Inflammatory macrophage (primary cell): ENCODE measurements at places on chromosomes 7 and 10.
A peak's percentile ranks its signal among the peaks of the same experiment; 100 is the strongest.

GRCh38 chr10:108422286-108422685 lies 1257.8 kb upstream of the SORCS1 start:
- peak; percentile 14 for DNase-seq

DNA sequence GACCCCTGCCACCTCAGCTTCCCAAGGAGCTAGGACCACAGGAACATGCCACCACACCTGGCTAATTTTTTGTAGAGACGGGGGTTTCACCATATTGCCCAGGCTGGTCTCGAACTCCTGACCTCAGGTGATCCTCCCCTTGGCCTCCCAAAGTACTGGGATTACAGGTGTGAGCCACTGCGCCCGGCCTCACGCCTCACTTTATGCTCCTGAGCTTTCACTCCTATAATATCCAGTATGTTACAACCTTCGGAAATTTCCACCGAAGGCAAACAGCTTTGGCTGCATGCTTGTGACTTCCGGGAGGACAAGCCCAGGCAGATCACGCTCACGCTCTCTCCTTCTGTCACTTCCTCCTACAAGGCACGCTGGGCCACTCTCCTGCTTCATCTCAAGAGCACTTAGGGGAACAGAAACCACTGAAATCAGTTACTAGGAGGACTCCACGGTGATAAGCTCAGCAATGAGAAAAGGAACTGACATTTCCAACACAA lies 4.4 kb upstream of the MAD1L1 start:
- DNase-seq: peak; percentile 92

DNA sequence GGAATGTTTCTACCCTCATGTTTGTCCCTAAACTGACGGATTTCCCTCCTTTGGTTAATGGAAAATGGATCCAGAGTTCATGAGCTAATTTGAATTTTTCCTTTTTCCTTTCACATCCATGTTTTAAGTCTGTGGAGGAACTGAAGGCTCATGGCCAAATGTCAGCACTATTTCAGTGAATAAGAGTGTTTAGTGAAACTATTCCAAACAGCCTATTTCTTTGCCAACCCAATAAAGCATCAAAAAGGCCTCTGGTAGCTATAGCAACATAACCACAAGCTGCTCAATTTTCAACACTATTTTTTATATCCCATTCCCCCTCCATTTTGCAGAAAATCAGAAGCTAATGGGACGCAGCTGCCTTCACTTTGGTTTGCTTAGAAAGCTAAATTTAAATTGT lies 1454.1 kb downstream of the GATA3 start:
- DNase-seq: no peak

DNA sequence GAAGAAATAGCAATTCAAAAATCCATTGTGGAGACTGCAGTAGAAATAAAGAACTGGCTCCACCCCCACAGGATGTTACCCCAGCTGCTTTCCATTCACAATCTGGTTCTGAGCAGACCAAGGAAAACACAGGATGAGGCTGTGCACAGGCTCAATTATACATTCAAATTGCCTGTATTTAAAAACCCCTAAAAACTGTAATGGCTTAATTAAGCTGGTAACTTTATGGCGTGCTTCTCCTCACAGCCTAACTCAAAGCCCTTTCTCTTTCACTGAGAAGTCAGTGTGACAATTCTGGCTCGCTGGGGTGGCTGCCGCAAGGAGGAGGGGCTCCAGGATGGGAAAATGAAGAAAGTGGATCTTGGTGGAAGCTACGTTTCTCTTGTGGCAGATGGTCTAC lies 1191.1 kb downstream of the SORCS1 start:
- no peak for DNase-seq

- DNase-seq: no peak
Observed at GRCh38 chr10:10208196-10208595, 809.5 kb upstream of the CELF2 start.

DNA sequence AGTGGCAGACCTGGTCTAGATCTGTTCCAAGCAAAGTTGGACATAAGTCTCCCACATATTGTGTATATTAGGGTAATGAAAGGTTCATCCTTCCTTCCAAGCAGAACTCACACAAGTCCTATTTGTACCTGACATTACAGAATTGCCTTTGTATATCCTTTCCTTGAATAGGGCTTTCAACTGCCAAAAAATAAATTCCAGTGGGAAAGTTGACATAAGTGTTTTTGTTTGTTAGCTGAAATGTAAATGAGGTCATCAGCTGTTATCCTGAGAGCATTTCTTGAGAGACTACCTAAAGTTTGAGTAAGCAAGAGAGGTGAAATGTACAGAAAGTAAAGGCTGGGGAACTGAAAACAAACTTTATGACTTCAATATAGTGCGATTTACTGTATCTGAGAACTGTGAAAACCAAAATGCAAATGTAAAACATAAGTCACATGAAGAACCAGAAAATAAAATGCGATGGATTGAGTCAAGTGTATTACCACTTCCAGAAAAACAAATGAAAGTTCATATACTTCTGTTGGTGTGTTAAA lies 527.3 kb upstream of the SEMA3D start:
- DNase-seq: no peak

GRCh38 chr10:53358536-53358935 lies 586.0 kb upstream of the MBL2 start:
- DNase-seq: no peak

- no peak for DNase-seq
Observed at GRCh38 chr10:103819493-103819892, 35.9 kb downstream of the SH3PXD2A start.

DNA sequence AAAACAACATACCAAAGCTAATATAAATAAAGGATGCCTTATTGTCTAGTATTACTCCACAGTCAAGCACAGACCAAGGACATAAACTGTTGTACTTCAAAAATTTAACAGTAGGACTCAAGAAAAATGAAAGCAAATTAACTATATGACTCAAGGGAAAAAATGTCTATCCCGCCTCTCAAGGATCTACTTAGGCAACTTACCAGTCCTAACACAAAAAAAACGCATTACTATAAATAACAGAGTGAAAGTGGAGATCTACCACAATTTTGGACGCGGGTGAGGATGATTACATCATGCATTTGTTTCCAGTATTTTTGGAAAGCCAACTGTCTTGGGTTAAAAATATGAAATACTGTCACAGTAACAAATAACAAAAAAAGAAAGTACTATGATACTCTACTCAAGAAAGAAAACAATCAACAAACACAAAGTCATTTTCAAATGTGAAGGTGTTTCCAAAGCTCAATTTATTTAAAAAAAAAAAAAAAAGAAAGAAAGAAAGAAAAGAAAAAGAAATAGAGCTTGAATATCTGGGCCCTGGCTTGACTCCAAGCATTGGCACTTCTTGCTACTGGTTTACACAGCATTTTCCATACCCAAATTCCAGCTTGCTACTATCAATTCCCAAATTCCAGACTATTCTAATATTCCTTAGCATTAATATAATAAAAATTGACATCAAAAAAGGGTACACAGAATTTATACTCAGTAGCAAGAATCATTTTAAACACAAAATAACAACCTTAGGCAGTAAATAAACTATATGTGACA lies 99.4 kb downstream of the RSU1 start:
- DNase-seq: no peak

GRCh38 chr10:114704679-114705078 lies 46.6 kb upstream of the ABLIM1 start:
- peak; percentile 7 for DNase-seq

DNA sequence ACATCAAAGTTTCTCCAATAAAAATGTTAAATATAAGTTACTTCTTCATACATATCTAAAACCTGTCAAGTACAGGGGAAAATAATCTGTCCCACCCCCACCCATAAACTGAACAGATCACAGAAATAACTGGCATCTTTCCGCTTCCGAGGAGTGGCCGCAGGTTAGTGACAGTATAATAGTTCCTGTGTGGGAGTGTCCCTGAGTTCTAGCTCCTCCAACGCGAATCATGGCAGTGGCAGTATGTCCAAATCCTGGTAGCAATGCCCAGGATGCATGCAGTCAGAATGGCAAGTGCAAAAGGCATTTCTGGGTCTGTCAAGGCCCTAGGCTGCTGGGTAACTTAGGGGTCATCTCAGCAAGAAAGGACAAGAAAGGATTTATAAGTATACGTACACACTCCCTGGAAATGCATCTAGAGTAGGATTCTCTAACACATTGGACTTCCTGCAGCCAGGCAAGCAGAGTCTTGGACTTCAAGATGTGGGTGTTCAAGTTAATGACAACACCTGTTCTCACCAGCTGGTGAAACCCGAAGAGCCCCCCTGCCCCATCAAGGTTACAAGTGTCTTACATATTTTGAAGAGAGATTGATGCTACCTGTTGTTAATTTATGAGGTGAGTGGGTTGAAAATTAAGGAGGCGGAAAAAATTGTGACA lies 94.4 kb upstream of the COL1A2 start:
- no peak for DNase-seq

DNA sequence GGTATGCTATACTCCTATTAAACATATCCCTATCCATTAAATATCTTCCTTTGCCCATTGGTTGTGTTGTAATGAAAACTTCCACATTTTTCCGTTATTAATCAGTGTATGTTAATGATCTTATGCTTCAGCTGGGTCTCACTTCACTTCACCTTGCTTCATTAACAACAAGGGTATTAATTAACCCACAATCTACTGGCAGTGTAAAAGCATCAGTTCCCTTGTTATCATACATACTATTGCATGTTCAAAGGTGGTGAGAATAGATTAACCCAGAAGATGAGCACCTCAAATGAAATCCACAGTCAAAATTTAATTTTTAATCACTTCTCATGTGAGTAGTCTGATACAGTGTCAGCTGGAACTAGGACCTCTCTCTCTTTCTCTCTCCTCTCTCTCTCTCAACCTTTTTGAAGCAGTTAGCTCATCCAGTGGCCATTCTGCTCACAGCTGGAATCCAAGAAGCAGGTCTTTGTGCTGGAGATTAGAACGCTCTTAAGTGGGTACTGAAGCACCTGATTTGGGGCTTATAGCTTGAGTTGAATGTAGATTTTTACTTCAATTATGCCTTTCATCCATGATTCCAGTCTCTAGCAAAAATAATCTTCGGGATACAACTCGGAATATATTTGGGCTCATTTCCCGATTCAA lies 172.3 kb downstream of the RAPGEF5 start:
- no peak for DNase-seq

GRCh38 chr10:98224996-98225395 lies 43.0 kb downstream of the LOXL4 start:
- no peak for DNase-seq

DNA sequence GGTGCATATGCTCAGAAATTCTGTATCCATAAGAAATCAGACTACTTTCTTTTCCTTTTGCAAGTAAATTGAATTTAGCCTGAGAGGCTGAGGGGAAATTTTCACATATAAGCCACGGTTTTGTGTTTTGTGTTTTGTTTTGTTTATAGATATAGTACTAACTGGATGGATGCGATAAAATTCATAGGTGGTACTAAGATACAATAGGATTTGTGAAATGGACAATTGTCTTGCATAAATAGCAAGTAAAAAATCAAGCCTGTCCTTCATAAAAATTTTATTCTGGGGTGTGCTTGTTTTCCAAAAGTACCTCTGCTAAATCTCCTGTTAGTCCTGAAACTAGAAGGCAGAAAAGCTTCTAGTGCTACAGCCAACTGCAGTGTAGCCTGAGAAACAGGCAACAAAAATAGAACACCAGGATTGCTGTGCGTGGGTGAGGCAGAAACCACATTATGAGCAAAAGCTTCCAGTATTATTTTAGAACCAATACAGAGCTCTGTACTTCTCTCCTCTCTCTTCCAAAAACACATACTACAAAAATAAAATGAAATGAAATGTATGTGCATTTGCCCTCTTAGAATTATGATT lies 634 bp upstream of the HDAC9 start:
- peak; percentile 65 for DNase-seq
